Activated CD4-positive, alpha-beta T cell treated with anti-CD3 and anti-CD28 coated beads, Interleukin-2, amount 10 ng/mL, durations not matched to agents 7 days and 5 days (primary cell): ENCODE measurements at places on chromosomes 7 and 10. TPM values are rescaled to one million over a fixed set of nuclear protein-coding genes. Genes with fewer than 3 reads are reported as not detected.

LOXL4 gene
- not detected for total RNA-seq

MTURN gene
- total RNA-seq: 4.1 TPM

GFRA1 gene
- not detected for total RNA-seq

ARID5B gene
- total RNA-seq: 41.2 TPM

TAS2R41 gene
- not detected for total RNA-seq

SP8 gene
- not detected for total RNA-seq

CALML3 gene
- total RNA-seq: not detected

RADIL gene
- total RNA-seq: 0.37 TPM

GRCh38 chr10:95813054-95813685 lies 57.2 kb downstream of the ENTPD1 start:
- no peak overlapping the region for H3K4me3 ChIP-seq
- no peak overlapping the region for H3K27ac ChIP-seq

DNA sequence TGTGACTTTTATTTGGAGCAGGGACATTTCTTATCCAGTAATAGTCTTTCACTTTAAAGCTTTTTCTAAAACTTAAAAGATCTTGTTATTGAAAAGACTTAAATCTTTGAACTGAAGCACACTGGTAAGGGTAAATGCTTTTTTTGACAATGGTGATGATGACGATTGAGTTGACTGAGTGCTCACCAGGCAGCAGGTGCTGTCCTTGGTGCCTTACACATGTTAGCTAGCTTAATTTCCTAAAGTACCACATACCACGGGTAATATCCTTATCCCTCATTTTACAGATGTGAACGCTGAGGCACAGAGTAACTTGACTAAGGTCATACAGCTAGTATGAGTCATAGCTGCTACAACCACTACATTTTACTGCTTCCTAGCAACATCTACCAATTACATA lies 200.0 kb downstream of the XPNPEP1 start:
- peaks cover 2% of the 10 kb centered on the region for H3K27me3 ChIP-seq
- H3K4me1 ChIP-seq: no peaks in the 10 kb centered on the region
- H3K4me3 ChIP-seq: no peak overlapping the region
- H3K27ac ChIP-seq: no peak overlapping the region
- DNase-seq: no peak
- H3K36me3 ChIP-seq: no peaks in the 10 kb centered on the region

DNA sequence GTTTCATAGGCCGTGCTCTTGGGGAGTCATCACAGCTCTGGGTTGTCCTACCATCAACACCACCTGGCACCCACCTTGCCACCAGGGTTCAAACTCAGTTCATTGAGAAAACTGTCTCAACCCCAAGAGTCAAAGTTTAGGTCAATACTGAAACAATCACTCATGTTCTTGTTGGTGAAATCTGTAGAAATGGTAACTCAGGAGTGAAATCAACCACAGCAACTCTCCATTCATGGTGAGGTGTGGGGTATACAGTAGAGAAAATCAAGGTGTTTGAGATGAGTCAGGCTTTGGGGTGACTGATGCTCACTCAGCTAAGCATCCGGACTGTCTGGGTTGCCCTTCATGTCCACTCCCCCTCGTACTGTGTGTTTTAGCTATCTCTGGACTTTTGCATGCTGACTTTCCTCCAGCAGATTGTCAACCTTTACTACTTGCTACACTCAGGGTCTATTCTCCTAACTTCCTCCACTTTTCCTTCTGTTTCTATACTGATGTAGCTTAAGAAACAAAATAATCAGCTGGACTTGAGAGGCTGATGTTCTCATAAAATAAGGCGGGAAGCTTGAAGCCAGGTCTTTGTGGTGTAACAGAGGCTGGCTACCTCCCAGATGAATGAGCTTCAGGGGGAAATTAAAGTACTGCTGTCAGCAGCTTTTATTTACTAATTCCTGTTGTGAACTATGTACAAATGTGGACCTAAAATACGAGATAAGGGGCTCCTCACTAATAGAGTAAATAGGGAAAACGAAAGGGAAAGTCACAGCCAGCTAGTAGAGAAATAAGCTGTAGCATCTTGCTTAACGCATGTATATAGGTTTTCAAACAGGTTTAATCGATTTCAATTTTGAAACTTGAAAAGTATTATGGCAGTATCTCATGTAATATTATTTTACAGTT lies 173.6 kb upstream of the AKR1E2 start:
- no peak for DNase-seq
- H3K4me1 ChIP-seq: peaks cover 25% of the 10 kb centered on the region
- H3K27me3 ChIP-seq: peaks cover 2% of the 10 kb centered on the region
- no peaks in the 10 kb centered on the region for H3K36me3 ChIP-seq
- no peak overlapping the region for H3K27ac ChIP-seq

GRCh38 chr10:130863044-130863443 lies 448.5 kb downstream of the TCERG1L start:
- H3K27ac ChIP-seq: no peak overlapping the region
- H3K27me3 ChIP-seq: no peaks in the 10 kb centered on the region
- H3K36me3 ChIP-seq: no peaks in the 10 kb centered on the region
- no peaks in the 10 kb centered on the region for H3K4me1 ChIP-seq

- H3K36me3 ChIP-seq: peaks cover 2% of the 10 kb centered on the region
- H3K4me3 ChIP-seq: peak overlapping the region; percentile 69
- no peak for DNase-seq
- peak overlapping the region; percentile 76 for H3K27ac ChIP-seq
These were observed 61.7 kb upstream of the TARP start for GRCh38 chr7:38335128-38335491.

GRCh38 chr7:29199776-29200175 lies 5.2 kb downstream of the CHN2 start:
- no peak overlapping the region for H3K4me3 ChIP-seq
- H3K4me1 ChIP-seq: peaks cover 27% of the 10 kb centered on the region
- H3K36me3 ChIP-seq: no peaks in the 10 kb centered on the region
- no peak overlapping the region for H3K27ac ChIP-seq
- H3K27me3 ChIP-seq: peaks cover 50% of the 10 kb centered on the region

- H3K4me1 ChIP-seq: no peaks in the 10 kb centered on the region
- H3K27ac ChIP-seq: no peak overlapping the region
- no peaks in the 10 kb centered on the region for H3K36me3 ChIP-seq
- H3K27me3 ChIP-seq: peaks cover 1% of the 10 kb centered on the region
- no peak for DNase-seq
These were observed 23.0 kb downstream of the GNAT3 start for GRCh38 chr7:80488851-80489370.

DNA sequence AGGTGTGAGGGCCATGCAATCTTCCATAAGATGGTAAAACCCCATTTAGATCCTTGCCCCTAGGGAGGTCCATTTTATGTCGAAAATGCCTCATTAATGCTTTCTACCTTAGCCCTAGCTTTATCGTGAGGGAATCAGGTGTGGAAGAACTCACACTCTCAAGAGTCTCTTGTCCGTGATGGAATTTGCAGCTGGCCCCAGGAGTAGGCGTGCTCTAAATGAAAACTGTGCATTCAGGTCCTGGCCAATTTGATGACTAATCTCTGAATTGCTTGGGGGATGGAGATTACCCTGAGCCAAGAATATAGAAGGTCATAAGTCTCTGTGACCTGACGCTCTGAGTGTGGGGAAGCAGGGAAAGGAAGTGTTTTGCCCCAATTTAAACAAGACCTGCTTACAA lies 6.6 kb downstream of the C10orf90 start:
- H3K27me3 ChIP-seq: no peaks in the 10 kb centered on the region
- H3K36me3 ChIP-seq: no peaks in the 10 kb centered on the region
- no peak overlapping the region for H3K27ac ChIP-seq
- no peaks in the 10 kb centered on the region for H3K4me1 ChIP-seq
- H3K4me3 ChIP-seq: no peak overlapping the region
- no peak for DNase-seq

- no peaks in the 10 kb centered on the region for H3K4me1 ChIP-seq
- H3K4me3 ChIP-seq: no peak overlapping the region
- peaks cover 6% of the 10 kb centered on the region for H3K36me3 ChIP-seq
- no peak for DNase-seq
- no peaks in the 10 kb centered on the region for H3K27me3 ChIP-seq
These were observed 51.8 kb downstream of the CLEC2L start for GRCh38 chr7:139575338-139575680.

- no peaks in the 10 kb centered on the region for H3K4me1 ChIP-seq
- H3K4me3 ChIP-seq: no peak overlapping the region
- H3K27ac ChIP-seq: no peak overlapping the region
- H3K27me3 ChIP-seq: no peaks in the 10 kb centered on the region
These were observed 55.0 kb downstream of the CPXM2 start for GRCh38 chr10:123836418-123837145.

GRCh38 chr10:91319336-91319735 lies 90.8 kb upstream of the HECTD2 start:
- H3K4me1 ChIP-seq: no peaks in the 10 kb centered on the region
- H3K27me3 ChIP-seq: peaks cover 6% of the 10 kb centered on the region
- H3K27ac ChIP-seq: no peak overlapping the region
- no peak overlapping the region for H3K4me3 ChIP-seq
- no peaks in the 10 kb centered on the region for H3K36me3 ChIP-seq

DNA sequence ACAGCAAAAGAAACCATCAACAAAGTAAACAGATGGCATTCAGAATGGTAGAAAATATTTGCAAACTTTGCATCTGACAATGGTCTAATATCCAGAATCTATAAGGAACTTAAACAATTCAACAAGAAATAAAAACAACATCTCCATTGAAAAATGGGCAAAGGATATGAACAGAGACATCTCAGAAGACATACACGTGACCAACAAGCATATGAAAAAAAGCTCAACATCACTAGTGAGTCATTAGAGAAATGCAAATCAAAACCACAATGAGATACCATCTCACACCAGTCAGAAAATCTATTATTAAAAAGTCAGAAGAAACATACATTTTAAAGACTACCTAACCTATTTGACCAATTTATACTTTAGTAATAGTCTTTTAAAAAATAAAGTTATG lies 571.3 kb upstream of the NRG3 start:
- H3K36me3 ChIP-seq: no peaks in the 10 kb centered on the region
- DNase-seq: no peak

DNA sequence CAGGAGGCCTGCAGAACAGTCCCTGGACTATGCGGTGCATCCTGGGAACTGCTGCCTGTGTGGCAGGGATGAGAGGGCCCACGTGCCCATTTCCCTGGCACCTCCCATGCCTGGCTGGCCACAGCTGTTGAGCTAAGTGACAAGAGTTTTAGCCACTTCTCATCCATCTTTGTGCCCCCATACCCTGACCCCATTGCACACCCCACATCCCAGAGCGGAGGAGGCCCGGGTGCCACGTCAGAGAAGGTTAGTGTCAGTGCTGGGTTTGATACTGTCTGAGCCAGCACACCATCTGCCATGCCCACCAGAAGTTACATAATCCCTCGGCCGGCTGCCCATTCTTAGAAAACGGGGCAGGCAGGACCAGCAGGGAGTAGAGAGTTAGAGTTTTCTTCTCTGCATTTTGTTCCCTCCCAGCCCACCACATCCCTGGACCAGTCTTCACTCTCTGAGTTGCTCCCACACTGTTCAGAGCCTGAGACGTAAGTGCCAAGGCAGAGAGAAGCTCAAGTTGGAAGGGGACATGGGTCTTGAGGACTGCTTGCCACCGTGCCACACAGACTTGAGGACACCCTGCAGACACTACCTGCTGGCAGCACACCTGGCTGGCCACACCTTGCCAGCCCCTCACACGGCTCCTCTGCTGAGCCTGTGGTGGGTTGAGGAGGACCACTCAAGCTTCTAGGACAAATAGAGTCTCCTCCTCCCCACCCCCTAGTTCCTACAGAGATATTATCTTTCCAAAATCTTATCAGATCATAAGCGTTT lies 13.1 kb downstream of the UNC5B start:
- no peaks in the 10 kb centered on the region for H3K4me1 ChIP-seq
- no peak overlapping the region for H3K4me3 ChIP-seq
- peaks cover 7% of the 10 kb centered on the region for H3K27me3 ChIP-seq
- no peak for DNase-seq
- no peaks in the 10 kb centered on the region for H3K36me3 ChIP-seq

- no peak overlapping the region for H3K27ac ChIP-seq
- DNase-seq: no peak
- peaks cover 25% of the 10 kb centered on the region for H3K27me3 ChIP-seq
- H3K4me1 ChIP-seq: no peaks in the 10 kb centered on the region
- no peaks in the 10 kb centered on the region for H3K36me3 ChIP-seq
These were observed 39.7 kb downstream of the OAT start for GRCh38 chr10:124378881-124379471.

- no peaks in the 10 kb centered on the region for H3K36me3 ChIP-seq
- H3K27ac ChIP-seq: no peak overlapping the region
- H3K27me3 ChIP-seq: peaks cover 16% of the 10 kb centered on the region
These were observed 45.4 kb downstream of the HSPA12A start for GRCh38 chr10:116696919-116697318.

DNA sequence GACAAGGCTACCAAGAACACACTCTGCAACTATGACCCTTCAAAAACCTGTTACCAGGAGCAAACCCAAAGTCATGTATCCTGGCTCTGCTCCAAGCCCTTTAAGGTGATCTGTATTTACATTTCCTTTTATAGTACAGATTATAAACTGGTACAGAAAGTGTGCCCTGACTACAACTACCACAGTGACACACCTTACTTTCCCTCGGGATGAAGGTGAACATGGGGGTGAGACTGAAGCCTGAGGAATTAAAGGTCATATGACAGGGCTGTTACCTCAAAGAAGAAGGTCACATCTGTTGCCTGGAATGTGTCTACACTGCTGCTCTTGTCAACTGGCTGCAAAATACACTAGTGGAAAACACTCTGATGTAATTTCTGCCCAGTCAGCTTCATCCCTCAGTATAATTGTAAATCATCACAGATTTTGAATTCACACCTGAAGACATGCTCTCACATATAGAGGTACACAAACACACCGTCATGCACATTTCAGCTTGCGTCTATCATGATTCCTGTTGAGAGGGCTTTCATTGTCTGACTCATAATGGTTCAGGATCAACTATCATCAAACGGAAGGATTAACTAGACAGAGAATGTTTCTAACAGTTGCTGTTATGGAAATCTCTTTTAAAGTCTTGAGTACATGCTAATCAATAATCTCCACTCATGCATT lies 318.3 kb downstream of the NXPH1 start:
- H3K27ac ChIP-seq: no peak overlapping the region
- no peaks in the 10 kb centered on the region for H3K4me1 ChIP-seq
- no peak for DNase-seq
- H3K27me3 ChIP-seq: no peaks in the 10 kb centered on the region
- no peaks in the 10 kb centered on the region for H3K36me3 ChIP-seq
- H3K4me3 ChIP-seq: no peak overlapping the region

DNA sequence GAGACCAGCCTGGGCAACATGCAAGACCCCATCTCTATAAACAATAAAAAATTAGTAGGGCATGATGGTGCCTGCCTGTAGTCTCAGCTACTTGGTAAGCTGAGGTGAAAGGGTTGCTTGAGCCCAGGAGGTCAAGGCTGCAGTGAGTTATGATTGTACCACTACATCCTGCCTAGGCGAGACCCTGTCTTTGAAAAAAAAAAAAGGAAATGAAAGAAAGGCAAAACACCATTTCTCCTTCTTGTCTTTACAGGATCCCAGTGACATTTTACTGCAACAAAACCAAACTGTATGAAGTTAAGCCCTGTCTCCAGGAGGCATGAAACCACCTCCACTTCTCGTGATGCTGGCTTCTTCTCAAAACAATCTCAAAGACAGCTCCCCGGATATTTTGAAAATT lies 29.9 kb upstream of the PBLD start:
- no peak overlapping the region for H3K27ac ChIP-seq
- H3K36me3 ChIP-seq: peaks cover 13% of the 10 kb centered on the region
- DNase-seq: no peak
- no peaks in the 10 kb centered on the region for H3K4me1 ChIP-seq
- H3K4me3 ChIP-seq: no peak overlapping the region

GRCh38 chr10:71243756-71244395 lies 31.5 kb downstream of the UNC5B start:
- H3K27me3 ChIP-seq: peaks cover 7% of the 10 kb centered on the region
- H3K4me1 ChIP-seq: no peaks in the 10 kb centered on the region
- H3K27ac ChIP-seq: no peak overlapping the region
- DNase-seq: no peak

- H3K36me3 ChIP-seq: no peaks in the 10 kb centered on the region
- peaks cover 2% of the 10 kb centered on the region for H3K27me3 ChIP-seq
- DNase-seq: no peak
- H3K4me1 ChIP-seq: peaks cover 29% of the 10 kb centered on the region
These were observed 81.9 kb downstream of the RBM20 start for GRCh38 chr10:110725801-110726630.
